Cortex of kidney (tissue), 1 donor: ENCODE measurements at places on chromosomes 4 and X.

GRCh38 chr4:138202686-138203085 lies 39.5 kb downstream of the SLC7A11 start:
- DNase-seq = no peak

DNA sequence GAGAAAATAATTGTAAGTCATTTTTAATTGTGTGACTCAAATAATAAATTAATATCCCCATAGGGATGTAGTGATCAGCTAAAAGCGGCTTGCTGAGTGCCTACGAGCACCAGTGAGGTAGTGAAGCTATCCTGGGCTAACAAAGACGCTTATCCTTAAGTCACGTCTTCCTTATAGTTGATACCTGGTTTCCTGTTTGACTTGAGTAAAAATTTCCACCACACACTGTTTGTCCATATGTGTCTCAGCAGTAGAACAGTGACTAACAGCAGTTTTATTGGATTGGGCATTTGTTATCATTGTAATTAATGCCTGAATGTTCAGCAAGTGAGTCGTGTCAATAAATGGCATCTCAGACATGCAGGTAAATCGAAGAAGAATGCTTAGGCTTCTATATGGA lies 241.1 kb downstream of the GRXCR1 start:
- DNase-seq = no peak

GRCh38 chr4:110292994-110293744 lies 94.8 kb upstream of the ELOVL6 start:
- DNase-seq = no peak

DNA sequence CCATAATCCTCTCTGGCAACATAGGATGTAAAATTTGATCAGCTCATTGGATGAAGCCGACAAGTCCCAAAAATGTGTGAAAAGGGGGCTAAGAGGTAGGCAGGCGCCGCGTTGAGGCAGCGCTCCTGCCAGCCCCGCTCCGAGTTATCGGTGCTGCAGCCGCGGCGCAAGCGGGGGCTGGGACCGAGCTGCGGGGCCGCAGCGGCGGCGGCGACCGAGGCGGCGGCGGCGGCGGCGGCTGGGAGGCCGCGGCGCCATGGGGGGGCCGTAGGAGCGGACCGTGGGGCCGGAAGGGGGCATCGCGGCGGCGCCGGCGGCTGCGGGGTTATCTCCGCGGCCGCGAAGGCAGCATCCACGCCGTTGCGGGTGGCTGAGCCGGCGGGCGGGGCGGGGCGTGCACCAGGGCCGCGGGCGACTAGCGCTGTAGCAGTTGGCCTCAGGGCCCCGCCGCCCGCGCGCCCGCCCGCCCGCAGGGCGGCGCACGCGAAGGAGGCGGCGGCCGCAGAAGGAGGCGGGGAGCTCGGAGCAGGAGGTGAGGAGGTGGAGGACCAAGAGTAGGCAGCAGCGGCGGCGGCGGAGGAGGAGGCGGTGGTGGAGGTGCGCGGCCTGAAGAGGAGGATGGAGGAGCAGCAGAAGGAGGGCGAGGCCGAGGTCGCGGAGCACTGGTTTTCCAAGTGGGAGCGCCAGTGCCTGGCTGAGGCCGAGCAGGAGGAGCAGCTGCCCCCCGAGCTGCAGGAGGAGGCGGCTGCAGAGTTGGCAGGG lies 126.0 kb upstream of the CXorf66 start:
- no peak for DNase-seq

- no peak for DNase-seq
Measured at GRCh38 chr4:39987485-39987884, 9.8 kb upstream of the PDS5A start.

DNA sequence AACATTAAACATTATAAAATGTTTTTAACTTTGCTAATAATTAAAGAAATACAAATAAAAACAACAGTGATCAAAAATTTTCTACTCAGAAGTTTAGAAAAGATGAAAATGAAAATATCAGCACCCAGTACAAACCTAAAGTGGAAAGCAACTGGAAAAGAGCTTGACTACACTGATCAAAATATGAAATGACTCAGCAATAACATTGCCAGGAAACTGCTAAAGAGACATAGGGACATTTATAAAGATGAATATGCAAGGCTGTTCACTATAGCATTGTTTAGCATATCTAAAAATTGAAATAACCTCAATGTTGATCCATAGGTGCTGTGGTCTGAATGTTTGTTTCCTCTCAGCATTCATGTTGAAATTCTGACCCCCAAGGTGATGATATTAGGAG lies 88.5 kb upstream of the NOCT start:
- no peak for DNase-seq

DNA sequence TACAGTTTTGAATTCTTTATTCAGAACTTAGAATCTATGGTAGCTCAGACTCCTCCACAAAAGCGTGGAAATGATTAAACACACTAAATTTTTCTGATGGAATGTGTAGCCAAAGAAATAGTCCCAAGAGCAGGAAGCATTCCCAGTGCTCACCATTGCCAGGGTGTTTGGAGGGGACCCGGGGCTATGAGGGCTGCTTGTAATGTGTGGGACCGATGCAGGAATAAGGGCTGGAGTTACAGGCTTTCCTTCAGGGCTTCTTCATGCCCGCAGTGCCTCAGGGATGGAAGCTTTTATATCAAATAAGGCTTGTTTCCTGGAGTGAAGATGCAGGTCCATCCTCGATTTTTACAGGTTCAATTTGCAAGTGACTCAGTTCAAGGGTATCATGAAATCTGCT lies 25.8 kb downstream of the WWC2 start:
- no peak for DNase-seq

GRCh38 chr4:100285121-100285520 lies 94.9 kb upstream of the DDIT4L start:
- DNase-seq = no peak

DNA sequence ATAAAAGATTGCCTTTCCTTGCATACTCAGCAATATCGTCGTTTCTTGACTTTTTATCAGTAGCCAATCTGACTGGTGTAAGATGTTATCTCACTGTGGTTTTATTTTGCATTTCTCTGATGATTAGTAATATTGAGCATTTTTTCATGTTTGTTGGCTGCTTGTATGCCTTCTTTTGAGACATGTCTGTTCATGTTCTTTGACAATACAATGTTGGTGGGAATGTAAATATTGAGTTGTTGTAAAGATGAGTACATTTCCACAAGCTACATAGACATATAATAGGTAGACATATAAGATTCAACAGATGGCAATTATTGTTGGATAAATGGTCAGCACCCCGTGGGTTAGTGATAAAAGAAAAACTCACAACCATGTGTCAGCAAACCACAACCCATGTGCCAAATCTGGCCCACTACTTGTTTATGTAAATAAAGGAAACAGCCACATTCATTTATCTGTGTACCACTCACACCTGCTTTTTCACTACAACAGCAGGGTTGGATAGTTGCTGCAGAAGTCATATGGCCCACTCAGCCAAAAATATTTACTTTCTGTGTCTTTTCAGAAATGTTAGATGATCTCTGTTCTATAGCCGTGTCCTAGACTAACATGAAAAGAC lies 153.1 kb upstream of the VCX start:
- no peak for DNase-seq

DNA sequence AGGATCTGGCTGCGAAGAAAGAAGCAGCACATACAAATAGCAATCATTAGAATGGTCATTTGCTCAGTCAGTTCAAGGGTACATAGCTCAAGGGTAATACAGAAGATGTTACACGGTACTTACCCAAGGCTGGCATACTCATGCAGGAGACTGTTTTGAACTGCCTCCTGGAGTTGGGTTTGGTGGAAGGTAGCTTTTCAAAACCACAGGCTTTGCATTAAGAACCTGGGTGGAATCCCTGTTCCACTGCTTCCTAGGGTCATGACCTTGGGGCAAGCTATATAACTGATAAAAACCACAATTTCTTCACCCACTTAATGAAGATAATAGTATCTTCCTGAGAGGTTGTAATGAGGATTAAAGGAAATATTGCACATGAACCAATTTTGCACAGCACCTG lies 36.5 kb downstream of the TBC1D9 start:
- no peak for DNase-seq

- no peak for DNase-seq
Measured at GRCh38 chr4:112361181-112361791, 64.1 kb downstream of the ALPK1 start.

DNA sequence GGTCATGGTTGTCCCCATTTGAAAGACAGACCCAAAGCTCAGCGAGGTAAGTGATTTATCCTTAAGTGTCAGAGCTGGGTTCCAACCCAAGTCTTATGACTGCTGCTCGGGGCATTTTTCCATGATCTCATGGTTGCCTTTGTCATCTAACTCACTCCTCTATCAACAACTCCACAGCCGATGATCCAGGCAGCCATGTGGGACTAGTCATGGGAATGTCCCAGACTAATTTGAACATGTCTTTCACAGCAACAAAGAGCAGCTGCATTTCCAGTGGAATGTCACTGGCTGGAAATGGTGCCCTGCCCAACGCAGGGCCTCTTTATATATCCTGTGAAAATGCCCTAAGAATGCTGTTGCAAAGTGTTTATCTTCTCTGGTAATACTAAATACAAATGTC lies 284.8 kb upstream of the PPARGC1A start:
- no peak for DNase-seq

GRCh38 chr4:102640669-102641068 lies 120.1 kb downstream of the MANBA start:
- DNase-seq = no peak

DNA sequence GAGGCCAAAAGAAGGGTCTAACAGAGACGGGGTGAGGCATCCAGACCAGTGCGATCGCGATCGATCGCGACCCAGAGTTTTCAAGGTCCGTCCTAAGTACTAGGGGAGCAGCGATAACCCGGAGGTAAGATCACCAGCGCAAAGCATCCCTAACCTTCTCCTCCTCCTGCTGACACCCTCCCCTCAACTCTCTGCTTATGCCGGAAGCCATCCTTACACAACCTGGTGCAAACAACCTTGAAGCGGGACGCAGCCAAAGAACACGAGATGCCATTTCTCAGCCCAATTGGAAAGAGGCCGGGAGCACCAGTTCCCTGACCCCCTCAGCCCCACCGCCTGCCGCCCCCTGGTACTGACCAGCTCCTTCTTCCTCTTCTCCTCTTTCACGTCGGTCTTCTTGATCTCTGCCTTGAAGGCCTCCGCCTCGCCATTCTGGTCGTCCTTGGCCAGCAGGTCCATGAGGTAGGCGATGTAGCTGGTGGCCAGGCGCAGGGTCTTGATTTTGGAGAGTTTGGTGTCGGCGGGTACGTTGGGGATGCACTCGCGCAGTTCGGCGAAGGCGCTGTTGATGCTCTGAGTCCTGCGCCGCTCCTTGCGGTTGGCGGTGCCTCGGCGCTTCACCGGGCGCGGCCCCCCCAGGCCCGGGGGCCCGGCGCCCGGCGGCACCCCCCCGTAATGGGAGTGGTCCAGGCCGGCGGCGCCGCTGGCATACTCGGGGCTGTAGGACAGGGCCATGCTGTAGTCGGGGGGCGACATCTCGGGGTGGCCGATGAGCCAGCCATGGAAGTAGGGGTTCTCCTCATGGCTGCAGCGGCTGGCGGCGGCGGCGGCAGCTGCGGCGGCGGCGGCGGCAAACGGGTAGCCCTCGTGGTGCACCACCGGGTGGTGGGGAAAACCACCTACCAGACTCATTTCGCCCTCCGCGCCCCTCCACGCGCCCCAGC lies 1.4 kb downstream of the HAND2 start:
- no peak for DNase-seq

DNA sequence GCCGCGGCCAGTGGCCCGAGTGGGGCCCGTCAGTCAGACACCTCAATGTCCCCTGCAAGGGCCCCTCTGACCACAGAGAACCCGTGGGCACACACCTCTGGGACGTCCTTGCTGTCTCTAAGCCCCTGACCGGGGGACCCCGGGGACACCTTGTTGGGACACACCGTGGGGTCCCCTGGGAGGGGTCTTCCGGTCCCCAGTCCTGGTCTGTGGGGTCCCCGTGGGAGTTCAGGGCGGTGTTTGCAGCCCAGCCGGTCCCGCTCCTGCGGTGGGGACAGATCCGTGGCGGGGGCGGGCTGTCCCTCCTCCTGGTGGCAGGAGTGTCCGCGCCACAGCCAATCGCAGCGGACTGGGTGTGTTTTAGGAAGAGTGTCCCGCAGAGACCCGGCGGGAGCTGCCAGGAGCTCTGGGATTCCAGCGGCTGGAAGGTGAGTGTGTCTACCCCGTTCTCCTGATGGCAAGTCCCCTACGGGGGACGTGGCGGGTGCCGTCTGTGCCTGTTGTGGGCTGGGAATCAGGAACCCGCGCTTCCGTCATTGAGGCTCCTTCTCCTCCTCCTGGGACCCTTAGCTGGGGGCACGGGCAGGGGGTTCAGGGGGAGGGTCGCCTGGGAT lies 5.1 kb upstream of the PLCXD1 start:
- DNase-seq = no peak

- DNase-seq = no peak
Measured at GRCh38 chr4:180455226-180455625, 1788.0 kb upstream of the TENM3 start.

DNA sequence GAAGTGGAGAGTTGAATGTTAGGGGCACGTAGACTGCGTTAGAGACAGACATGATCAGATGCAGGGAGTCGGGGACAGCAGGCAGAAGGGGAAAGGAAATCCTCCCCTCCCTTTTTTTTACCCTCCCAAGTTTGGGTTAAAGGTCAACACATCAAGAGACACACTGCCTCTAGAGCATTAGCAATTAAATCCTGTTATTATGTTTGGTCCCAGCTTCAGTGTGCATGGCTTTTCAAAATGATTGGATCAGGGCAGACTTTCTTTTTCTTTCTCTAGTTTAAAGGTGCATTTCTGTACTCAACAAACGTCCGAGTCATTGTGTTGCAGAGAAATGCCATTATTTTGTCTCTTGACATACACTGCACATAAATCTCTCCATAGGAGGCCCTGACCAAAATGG lies 63.9 kb downstream of the USP26 start:
- no peak for DNase-seq

DNA sequence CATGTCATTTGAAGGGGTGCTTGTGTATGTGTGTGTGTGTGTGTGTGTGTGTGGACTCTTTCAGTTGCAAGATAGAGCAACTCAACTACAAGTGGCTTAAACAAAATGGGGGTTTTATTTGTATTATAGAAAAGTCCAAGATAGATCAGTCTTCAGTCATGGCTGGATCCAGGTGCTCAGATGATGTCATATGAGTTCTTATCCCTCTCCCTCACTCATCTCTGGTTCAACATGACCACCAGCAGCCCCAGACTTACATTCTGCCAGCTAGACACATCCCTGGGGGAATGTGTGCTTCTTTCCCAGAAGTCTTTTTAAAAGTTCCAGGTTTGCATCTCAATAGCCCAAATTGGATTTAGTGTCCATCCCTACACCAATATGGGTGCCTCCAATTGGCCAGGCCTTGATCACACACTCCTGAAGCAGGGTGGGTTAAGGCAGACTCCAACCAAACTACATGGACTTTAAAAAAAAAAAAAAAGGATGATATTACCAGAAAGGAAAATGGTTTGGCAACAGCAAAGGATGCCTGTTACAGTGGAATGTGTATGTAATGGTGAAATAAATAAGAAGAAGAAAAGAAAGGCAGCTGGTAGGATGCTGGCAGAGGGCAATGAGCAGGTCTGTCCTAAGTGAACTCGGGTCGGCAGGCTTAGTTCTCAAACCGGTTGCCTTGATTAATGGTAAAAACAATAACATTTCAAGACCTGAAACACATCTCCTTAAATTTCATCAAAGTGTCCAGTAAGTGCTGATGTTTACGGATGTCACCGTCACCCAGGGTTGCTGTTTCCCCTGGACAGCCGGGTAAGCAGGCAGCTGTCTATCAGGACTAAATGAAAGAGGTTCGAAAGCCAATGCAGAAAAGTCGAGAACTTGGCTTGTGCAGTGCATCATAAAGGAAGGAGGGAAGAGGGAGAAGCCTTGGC lies 107.7 kb downstream of the SMIM20 start:
- no peak for DNase-seq
